Ecto neural progenitor cell (in vitro differentiated cells): ENCODE measurements at places on chromosomes 1 and 21.

DNA sequence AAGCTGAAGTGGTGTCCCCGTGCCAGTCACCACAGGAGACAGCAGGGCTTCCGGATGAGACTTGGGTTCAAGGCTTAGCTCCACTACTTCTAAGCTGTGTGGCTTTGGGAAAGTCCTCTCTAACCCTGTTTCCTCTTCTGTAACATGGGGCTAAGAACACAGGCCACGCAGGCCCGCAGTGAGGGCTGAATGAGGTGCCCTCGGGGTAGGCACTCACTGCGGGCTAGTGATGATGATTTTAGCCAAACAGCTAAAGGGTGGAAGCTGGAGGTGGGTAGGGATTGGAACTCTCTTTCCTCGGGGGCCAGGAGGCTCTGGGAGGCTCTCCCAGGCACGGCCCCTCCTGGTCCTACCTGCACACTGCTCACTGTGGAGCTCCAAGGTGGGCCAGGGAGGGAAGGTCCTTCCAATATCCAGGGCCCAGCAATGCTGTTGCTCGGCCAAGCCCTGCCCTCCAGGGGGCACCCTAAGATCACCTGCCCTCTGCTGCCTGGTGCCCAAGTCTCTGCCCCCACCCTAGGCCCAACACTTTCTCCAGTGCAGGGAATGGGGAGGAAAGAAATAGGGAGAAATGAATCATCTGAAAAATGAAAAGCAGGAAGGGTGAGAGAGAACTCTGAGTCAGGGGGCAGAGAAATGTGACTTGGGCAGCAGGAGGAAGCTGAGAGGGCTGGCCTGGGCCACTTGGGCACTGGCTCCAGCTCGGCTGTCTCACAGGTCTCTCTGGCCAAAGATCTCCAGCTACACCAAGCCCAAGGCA is 19.2 kb upstream of the EVA1B start:
- DNase-seq: no peak

- DNase-seq: no peak
Measured at GRCh38 chr1:22444856-22445255, 6.8 kb upstream of the ZBTB40 start.

DNA sequence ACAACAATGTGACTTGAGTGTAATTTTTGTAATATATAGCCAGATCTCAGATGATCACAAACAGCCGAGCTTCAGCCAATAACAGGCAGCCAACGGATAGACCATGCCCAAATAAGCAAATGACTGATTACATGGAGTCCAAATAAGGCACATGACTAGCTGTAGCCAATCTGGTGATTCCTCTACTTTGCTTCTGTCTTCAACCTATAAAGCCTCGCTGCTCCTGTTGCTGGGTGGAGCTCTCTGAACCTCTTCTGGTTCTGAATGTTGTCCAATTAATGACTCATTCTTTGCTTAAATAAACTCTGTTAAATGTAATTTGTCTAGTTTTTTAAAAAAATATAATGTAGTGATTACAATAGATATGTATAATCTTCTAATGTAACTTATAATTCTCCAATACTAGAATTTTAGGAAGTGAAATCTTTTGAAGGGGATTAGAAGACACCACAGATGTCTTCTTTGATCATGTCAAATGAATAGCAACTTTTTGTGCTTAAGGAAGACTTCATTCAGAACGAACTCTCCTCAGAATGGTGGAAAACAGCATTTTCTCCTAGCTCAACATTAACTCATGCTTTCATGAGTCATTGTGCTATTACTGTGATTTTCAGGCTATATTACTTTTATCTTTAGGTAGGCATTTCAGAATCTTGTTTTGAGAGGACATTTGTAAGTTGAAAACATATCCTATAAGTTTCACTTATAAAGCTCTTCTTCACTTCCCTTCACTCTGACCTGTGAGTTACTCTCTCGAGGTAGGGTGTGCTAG is 857.8 kb upstream of the B3GALT2 start:
- DNase-seq: no peak

DNA sequence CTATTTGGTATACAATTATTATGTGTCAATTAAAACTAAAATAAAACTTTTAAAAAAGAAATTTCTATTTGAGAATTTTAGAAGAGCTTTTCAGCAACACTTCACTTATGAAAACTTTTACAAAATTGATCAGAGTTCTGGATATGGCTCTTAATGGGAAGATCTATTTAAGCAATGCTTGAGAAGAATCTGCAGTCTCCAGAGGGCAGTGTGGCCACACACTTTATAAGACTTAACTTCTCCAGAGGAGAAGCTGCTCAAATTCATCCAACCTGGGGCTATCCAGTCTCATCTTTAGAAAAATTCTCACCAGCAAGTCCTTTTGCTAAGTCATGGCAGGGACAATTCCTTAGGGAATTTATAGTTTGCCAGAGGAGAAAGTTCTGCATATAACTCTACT is 25.2 kb upstream of the AGO1 start:
- no peak for DNase-seq

- no peak for DNase-seq
Measured at GRCh38 chr1:113904293-113904673, 316 bp downstream of the AP4B1 start.

DNA sequence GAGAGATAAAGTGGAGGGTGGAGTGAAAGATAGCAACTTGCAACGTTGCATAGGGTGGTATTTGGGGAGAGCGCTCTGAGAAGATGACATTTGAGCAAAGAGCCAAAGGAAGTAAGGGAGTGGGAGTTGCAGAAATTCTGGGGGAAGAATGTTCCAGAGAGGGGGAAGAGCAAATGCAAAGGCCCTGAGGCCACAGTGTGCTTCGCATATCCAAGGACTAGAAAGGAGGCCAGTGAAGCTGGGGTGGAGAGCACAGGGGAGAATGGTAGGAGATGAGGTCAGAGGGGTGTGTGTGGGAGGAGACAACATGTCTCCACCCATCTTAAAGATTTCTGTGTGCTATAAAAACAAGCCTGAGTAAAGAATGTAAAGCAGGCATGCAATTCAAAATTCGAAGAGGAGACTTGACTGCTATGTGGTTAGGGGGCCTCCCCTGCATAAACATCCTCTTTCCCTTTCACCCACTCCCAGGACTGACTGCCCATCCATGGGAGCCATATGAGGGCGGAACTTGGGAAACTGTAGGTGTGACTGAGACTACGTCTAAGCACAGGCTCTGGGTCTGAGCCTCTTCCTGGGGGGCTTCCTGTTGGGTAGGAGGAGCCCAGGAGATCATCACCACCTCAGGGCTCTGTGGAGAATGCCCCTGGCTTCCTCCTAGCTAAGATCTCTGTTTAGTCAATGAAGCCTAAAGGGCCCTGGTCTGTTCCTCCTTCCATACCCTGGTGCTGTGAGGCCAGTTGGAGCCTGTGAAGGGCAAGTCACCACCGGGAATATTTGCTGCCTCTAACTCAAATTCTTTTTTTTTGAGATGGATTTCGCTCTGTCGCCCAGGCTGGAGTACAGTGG is 2.9 kb upstream of the CLIC4 start:
- no peak for DNase-seq
